ENCODE measurements at places on chromosomes 11 and 22.

DNA sequence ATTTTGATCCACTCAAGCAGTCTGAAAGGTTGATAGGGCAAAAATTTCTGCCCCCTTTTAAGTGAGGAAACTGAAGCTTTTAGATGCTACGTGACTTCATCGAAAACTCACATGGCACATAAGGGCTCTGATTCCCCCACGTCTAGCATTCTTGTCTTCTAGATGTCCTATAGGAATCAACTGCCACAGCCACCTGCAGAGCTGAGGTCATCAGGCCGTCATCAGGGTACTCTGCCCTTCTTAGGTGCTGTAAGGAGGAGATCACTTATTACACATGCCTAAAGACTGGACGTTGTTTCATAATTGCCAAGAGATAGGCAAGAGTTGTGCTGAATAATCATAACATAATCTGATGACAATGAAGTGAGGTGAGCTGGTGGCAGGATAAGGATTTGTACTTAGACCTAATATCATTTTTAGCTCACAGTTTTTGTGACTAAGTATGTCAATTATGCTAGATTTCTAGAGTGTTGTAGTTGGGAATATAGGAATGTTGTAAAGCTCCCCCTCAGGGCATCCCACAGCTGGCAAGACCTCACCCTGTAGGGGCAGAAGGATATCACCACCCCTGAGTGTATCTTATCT lies 349.4 kb downstream of the METTL15 start:
- no peaks in the 10 kb centered on the region for H3K36me3 ChIP-seq
- H3K4me1 ChIP-seq = peaks cover 3% of the 10 kb centered on the region
- no peak for DNase-seq
- H3K27ac ChIP-seq = no peak overlapping the region
- H3K4me3 ChIP-seq = no peak overlapping the region
- H3K27me3 ChIP-seq = no peaks in the 10 kb centered on the region

DNA sequence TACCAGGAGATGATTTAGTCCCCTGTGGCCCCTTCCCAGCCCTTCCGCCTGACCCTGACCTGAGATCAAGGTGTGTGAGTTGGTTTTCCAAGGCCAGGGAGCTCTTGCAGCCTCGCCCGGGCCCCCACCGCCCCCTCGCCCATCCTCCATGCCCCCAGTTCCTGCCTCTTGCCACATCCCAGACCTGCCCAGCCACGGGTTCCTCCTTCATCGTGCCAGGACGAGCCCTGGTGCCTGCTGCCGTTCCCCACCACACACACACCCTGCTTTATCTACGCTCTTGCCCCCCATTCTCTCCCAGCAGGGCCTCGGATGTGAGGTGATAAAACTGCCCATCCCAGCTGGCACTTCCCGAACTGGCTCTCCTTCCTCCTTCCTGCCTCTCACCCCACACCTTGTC lies 1.4 kb upstream of the LIF start:
- H3K36me3 ChIP-seq = peaks cover 14% of the 10 kb centered on the region
- no peaks in the 10 kb centered on the region for H3K27me3 ChIP-seq
- peaks cover 49% of the 10 kb centered on the region for H3K4me1 ChIP-seq
- no peak overlapping the region for H3K27ac ChIP-seq
- H3K4me3 ChIP-seq = no peak overlapping the region
- DNase-seq = no peak

DNA sequence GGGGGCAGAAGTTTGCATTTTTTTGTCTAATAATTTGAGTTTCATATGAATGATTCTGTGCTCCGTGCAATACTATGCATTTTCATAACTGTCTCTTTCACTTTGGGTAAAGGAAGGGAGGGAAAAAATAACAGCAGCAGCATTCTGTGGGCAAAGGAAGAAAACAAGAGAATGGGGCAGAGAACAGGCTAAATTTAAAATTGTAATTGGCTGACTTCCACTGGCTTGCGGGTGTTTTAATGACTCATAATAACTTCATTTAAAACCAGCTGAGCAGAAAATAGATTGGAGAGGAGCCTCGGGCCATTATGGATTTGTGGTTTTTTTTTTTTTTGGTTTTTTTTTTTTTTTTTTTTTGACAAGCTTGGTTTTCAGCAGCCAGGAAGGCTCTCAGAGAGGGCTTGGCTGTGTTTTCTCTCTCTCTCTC lies 107.4 kb downstream of the ZBTB16 start:
- no peak overlapping the region for H3K4me3 ChIP-seq
- no peaks in the 10 kb centered on the region for H3K36me3 ChIP-seq
- DNase-seq = peak; percentile 84
- peaks cover 11% of the 10 kb centered on the region for H3K4me1 ChIP-seq
- no peak overlapping the region for H3K27ac ChIP-seq

- no peaks in the 10 kb centered on the region for H3K36me3 ChIP-seq
- peaks cover 2% of the 10 kb centered on the region for H3K27me3 ChIP-seq
- no peak overlapping the region for H3K27ac ChIP-seq
- peaks cover 2% of the 10 kb centered on the region for H3K4me1 ChIP-seq
Observed at GRCh38 chr22:35530700-35531099, 9.9 kb upstream of the RASD2 start.

DNA sequence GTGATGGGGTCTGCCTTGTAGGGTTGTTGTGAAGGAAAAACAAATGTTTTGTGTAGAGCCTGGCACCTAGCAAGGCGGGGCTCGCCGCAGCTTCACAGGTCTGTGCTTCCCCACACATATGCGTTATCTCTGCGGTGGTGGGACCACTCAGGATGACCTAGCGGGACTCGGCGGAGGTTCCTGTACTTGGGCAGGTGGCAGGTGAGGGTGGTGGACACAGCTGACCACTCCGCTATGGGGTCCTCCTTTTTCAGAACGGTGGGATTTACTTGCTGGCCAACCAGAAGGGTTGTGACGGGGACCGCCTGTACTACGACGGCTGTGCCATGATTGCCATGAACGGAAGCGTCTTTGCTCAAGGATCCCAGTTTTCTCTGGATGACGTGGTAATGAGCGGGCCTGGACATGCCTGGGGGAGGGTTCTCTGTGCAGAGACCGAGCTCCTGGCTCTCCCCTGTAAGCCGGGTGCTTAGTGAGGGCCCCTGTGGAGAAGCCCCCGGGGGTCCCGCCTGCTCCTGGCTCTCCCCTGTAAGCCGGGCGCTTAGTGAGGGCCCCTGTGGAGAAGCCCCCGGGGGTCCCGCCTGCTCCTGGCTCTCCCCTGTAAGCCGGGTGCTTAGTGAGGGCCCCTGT lies 21.3 kb downstream of the NADSYN1 start:
- no peaks in the 10 kb centered on the region for H3K4me1 ChIP-seq
- no peaks in the 10 kb centered on the region for H3K27me3 ChIP-seq
- H3K36me3 ChIP-seq = peaks cover 30% of the 10 kb centered on the region
- no peak overlapping the region for H3K27ac ChIP-seq
- DNase-seq = no peak

GRCh38 chr11:85472953-85473352 lies 154.2 kb downstream of the DLG2 start:
- no peak for DNase-seq
- H3K27me3 ChIP-seq = no peaks in the 10 kb centered on the region
- H3K27ac ChIP-seq = no peak overlapping the region
- H3K4me3 ChIP-seq = no peak overlapping the region

All from fibroblast of lung (primary cell).